NCI-H1105 (cell line): ENCODE measurements at places on chromosomes 5 and 9.

GRCh38 chr5:141747152-141748141 lies 65.4 kb upstream of the ARAP3 start:
- peak; percentile 85 for DNase-seq

DNA sequence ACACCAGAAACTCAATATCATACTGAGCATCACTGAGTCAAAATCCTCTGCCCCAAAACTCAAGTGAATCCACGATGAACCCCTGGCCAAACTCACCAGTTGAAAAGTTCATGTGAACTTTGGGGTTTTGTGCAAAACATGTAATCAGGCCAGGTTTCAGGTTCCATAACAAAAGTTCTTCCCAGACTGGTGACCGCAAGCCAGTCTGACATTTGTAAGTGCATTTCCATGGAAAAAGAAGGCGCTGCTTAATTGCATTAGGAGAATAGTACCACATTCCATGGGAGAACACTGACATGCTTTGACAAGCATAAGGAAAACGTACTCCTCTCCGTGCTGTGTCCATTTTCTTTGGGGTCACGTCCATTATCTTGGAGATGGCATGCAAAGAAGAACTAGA lies 567.0 kb downstream of the BNC2 start:
- DNase-seq = no peak

GRCh38 chr5:176735383-176736265 lies 74.7 kb upstream of the UNC5A start:
- no peak for DNase-seq

DNA sequence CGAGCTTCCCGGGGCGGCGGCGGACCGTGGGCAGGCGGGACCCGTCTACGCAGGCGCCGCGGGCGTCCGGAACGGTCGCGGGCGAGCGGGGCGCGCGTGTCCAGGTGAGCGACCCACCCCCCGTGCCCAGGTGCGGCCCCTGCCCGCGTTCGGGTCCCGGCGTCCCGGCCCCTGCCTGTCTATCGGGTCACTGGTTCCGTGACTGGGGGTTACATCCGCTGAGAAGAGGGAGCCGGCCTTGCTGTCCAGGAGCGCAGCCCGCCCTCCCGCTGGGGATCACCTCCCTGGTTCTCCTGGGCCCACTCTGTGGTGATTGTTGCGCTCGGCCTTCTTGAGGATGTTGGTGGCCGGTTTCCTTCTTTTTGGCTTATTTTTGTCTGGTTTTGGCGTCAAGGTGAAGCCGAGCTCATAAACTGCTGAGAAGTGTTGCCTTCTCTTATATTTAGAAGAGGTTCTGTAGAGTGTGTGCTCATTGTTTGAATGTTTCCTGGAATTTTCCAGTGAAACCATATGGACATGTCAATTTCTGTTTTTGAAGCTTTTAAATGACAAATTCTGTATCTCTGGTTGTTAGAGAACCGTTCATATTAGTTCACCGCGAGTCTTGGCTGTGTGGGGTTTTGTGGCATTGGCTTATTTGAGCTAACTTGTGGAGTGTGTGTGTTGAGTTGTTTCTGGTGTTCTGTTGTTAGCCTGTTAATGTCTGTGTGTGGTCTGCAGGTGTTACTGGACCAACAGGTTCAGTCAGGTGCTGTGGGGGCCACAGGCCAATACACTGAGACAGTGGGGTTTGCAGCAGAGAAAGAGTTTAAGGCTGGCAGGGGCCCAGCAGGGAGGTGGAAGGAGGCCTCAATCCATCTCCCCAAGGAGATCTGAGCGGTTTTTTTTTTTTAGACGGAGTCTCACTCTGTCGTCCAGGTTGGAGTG lies 621 bp downstream of the CEP72 start:
- no peak for DNase-seq

DNA sequence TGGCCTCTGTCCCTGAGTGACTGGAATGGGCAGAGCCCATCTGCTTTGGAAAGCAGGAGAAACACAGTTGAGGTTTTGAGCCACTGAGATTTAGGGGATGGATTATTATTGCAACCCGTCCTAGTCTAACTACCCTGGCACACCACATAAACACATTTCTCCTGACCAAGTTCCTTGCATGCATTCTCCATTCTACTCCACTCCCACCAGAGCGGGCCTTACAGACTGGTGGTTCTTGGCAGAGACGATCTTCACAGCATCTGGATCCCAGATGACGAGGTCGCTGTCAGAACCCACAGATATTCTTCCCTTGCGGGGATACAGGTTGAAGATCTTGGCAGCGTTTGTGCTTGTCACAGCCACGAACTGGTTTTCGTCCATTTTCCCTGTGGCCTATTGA lies 111.0 kb downstream of the DPYSL3 start:
- DNase-seq = no peak

GRCh38 chr5:102818345-102818744 lies 63.2 kb downstream of the PAM start:
- no peak for DNase-seq

DNA sequence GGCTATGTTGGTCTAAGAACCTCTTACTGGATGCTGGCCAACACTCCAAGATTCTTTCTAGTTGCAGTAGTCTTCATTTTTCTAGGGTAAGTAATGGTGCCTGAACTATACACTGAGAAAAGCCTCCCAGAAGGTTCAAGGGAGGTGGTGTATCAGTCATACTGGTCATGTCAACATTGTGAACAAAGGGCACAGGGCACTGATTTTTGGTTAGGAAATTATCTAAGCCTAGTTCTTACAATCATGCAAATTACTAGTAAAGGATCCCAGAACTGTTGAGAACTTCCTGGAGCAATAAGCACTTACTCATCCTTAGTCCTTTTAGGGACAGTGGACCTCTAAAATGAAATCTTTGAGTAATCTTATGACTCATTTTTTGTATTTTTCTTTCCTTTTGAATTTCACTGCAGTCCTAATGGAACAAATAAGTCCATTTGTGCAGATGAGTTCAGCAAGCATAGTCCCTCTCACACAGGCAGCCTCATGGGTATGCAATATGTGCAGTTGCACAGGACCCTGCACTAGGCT lies 21.1 kb upstream of the CDC42SE2 start:
- DNase-seq = no peak

DNA sequence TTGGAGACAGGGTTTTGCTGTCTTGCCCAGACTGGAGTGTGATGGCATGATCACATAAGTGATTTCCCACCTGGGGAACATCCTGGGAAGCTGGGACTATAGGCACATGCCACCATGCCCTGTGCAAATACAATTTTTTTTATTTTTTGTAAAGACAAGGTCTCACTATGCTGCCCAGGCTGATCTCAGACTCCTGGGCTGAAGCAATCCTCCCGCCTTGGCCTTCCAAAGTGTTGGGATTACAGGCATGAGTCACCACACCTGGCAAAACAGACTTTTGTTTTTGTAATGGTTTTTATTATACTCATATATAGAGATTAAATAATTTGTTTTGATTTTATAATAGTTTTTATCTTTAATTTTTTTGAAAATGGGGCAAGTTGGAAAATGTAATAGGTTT lies 14.7 kb downstream of the DNAJC25 start:
- DNase-seq = no peak

GRCh38 chr9:20376042-20376441 lies 246.3 kb downstream of the MLLT3 start:
- DNase-seq = no peak

GRCh38 chr5:36943584-36943983 lies 67.0 kb downstream of the NIPBL start:
- no peak for DNase-seq

- DNase-seq = no peak
These were observed 20.9 kb upstream of the BOD1 start for GRCh38 chr5:173637340-173637739.

- DNase-seq = no peak
These were observed 275.3 kb downstream of the PSAT1 start for GRCh38 chr9:78572266-78572665.

- no peak for DNase-seq
These were observed 50.0 kb upstream of the NUDT12 start for GRCh38 chr5:103612545-103612944.

GRCh38 chr5:108747774-108748400 lies at the start of gene FER:
Gene FER (plus strand): TSS chr5:108747897. CDS start chr5:108798183, 50,286 bp downstream.
- DNase-seq = no peak

DNA sequence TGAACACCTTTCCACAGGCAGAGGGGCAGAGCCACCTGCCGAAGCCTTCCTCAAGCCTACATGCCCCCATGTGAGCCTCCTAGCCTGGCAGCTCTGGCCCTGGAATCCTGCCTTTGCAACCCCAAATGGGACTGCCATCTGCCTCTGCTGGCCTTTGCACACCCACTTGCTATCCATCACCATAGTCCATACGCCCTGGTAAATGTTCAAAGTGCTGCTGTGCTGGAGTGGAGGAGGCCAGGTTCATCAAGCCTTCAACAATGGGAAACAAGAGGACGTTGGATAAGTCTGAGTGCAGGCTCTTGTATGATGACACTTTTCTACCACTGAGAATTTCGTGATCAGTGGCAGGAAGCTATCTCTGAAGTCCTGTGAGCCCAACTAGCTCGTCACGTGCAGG lies 159.8 kb downstream of the MED10 start:
- DNase-seq = no peak

GRCh38 chr5:52685566-52685965 lies 102.2 kb upstream of the ITGA1 start:
- no peak for DNase-seq

DNA sequence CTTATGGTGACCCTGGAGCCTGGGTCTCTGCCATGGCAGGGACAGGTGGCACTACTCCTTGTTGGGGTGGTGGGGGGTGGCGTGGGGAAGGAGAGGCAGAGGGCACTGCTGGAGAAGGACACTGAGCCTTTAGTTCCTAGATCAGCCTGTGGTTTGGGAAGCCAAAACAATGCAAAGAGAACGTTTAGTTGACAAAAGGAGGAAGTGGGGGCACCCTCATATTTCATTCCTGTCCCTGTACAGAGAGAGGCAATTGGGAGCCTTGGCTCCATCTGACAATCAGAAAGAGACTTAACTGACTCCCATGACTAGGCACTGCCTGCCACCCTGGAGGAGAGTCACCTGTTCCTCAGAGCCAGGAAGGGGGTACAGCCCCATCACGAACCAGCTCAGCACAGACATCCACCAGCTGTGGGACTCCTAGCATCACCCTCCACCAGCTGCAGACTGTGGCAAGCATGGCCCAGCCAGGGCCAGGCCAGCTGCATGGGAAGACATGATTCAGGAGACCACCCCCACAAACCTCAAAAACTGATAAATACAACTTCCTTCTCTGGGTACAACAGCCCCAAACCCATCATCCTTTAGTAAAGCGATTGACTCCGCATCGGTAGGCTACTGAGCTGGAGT lies 257.5 kb downstream of the HSPA4 start:
- no peak for DNase-seq

- no peak for DNase-seq
These were observed 623.5 kb downstream of the PRR16 start for GRCh38 chr5:121087560-121087959.

DNA sequence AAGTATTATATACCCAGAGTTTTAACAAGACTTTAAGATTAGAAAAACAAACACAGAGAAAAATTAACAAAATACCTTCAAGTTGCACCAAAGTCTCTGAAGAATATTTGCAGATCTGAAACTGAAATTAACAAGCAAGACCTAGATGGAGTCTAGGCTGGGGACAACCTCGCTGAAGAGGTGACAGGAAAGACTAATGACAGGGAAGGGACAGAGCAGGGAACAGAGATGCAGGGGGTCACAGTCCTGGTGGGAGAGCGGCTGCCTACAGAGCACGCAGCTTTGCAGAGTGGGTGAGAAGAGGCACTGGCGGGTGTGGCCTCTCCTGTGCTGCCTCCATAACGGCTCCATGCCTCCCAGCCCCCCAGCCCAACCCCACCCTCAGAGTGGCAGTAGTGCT lies 13.5 kb downstream of the RETREG1 start:
- no peak for DNase-seq

DNA sequence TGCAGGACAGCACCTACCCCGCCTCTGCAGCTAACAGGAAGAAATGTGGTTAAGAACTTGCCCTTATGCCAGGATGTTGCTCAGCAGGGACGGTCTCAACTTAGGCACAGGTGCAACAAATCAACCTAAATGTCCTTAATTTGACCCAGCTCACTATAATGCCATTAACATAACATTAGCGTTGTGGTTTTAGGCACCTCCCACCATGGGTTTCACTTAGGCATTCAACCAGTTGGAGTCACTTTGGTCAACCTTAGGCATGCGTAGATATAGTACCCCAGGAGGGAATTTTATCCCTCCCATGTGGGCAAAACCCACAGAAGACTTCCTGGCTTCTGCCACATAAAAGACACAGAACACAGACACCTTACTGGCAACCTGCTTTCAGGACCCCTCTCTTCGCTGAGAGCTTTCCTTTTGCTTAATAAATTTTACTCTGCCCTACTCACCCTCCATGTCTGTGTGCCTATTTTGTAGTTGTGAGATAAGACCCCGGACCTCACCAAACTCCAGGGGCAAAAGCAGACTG lies 8.7 kb upstream of the ERAP1 start:
- no peak for DNase-seq

DNA sequence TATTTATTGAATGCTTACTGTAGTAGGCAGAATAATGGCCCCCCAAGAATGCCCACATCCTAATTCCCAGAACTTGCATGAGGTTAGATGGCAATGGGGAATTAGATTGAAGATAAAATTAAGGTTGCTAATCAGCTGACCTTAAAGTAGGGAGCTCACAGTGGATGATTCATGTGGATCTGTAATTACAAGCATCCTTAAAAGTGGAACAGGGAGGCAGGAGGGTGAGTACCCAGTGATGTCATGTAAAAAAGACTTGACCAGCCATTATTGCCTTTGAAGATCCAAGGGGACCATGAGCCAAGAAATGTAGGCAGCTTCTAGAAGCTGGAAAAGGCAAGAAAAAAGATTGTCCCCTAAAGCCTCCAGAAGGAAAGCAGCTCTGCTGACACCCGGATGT lies 71.4 kb downstream of the GABBR2 start:
- DNase-seq = no peak
